ENCODE measurements at places on chromosomes 6 and 20. TPM values are rescaled to one million over a fixed set of nuclear protein-coding genes. Genes with fewer than 3 reads are reported as not detected.
A peak's percentile ranks its signal among the peaks of the same experiment; 100 is the strongest.

- DNase-seq: no peak
These were observed 16.1 kb upstream of the ZNF217 start for GRCh38 chr20:53609491-53610445.

DNA sequence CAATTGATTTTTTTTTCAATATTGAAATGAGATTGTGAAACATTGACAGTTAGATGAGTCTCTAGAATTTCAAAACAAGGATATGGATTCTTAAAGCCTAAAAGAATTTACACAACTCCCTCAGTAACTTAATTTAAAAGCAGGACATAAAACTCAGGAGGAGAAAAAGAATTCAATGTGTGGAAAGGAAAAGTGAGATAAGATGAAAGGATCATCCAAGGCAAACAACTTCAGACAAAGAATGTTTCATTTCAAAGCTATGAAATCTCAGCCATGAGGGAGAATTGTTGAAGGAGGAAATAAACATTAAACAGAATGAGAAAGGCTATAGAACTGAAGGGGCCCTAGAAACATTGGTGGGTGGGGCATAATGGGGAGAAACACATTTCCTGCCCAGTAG is 191.7 kb upstream of the NOX3 start:
- DNase-seq: no peak

DNA sequence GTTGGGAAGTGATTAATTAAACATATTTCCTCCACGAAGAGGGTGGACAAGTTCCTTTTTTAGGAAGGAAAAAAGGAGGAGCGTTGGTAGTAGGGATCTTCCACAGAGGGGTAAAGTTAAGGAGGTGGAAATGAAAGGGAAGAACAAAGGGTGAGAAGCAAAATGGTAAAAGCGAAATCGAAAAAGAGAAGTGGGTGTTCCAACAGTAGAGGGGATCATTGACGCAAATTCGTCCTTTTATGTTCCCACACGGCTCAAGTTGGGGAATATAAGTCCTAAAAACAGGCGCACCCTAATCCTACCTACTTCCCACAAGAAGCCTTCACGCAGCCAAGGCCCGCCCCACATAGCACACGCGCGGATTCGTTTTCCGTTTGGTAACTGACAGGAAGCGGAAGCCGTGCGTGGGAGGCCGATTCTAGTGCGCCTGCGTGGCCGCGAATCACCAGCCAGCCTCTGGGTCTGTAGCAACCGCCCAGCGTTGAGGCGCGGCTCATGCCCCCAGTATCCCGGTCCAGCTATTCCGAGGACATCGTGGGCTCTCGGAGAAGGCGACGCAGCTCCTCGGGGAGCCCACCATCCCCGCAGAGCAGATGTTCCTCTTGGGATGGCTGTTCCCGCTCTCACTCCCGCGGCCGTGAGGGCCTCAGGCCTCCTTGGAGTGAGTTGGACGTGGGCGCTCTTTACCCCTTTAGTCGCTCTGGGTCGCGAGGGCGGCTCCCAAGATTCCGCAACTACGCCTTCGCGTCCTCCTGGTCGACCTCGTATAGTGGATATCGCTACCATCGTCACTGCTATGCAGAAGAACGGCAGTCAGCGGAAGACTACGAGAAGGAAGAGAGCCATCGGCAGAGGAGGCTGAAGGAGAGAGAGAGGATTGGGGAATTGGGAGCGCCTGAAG is at the start of gene NKAPL:
Gene NKAPL, plus strand, starts transcription at position 421 of the 901 bp plus-strand sequence. Its CDS starts 75 bp downstream, at position 496.
- DNase-seq: peak; percentile 28

DNA sequence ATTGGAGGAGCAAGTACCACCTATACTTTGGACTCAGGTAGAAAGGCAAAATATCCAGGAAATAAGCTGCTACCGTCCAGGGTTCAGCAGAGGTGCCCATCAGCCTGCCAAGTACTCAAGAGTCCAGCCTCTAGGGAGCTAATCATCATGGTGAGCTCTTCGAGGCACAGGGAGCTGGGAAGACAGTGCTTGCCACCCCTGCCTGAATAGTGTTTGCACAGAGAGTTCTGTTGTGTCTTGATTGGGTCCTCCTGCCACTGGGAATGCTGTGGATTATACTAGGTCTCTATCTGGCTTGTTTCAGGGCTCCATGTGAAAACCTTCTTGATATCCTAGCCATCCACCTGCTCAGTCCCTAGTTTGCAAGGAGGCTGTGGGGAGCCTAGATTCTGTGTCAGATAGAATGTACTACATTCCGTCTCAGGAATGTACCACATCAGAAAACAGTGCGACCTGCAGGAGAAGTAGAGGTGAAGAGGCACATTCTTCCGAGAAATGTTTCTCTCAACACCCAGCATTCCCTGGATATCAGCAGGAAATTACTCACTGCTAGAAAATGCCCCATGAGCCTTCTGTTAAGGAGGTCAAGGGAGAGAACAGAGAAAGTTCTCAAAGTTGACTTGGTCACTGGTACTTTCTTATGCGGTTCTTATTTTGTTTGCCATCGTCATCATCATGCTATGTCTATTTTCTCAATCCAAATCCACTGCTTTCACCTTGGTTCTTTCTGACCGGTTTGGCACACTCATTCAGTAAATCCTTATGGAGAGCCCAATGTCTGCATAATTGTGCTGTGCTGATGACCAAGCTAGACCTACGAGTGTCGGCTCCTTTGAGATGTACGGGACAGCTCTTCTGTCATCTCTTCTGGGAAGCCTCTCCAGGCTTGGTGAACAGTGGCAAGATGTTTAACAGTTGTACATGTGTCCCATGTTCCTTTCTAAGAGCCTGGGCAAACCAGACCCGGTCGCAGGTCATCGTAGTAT is 30.7 kb downstream of the PTPN1 start:
- peak; percentile 80 for DNase-seq

- no peak for DNase-seq
These were observed 368.7 kb downstream of the HAO1 start for GRCh38 chr20:7571521-7572055.

GRCh38 chr20:6347916-6348315 is 225.1 kb upstream of the FERMT1 start:
- no peak for DNase-seq

DNA sequence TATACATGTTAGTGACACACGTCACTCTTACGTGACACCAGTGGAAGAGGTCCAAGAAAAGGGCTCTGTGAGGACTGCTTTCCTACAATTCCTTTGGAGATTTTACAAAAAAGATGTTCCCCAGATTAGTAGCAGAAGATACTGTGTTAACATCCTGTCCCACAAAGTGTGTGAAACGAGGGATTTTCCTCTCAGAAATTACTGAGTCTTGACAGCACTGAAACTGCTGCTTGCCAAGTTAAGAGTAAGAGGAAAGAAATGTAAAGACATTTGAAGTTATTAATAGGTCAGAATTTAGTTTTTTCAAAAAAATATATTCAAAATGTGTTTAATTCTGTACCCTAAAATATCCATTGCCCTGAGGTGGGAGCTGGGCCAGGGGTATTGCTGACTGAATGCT is 58.8 kb upstream of the MAP7 start:
- DNase-seq: no peak

DNA sequence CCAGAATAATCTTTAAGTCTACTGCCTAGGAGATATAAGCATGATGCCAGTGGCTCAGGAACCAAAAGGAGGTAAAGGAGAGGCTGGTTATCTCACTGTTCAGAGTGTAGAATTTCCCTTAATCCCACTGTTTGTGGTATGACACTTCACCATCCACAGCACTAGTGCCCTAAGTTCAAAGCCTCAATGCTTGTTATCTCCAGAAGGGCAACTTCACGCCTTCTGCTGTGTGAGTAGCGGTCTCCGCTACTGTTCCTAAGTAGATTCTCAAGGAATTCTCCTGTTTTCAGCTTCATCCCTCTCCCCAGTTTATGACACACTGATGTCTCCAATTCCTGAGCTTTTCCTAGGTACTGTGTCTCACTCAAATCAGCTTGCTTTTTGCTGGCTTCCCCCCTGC is 13.7 kb upstream of the SNPH start:
- DNase-seq: no peak

DNA sequence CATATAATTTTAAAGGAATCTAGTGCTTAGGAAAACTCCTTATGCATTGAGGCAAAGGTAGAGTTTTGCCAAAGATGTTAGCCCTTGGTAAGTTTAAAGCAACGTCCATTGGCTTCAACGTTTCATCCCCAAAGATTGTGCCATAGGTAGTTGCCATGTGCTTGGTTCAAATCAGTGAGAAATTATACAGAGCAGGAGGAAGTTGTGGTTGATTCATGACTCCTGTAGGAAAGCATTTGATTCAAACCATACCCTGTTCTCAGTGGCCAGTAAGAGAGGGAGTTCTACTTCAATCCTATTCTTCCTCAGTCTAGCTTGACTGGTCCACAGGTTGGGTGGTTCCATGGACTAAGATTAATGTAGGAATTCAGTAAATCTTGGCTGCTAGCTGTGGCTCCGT is 535.6 kb downstream of the QKI start:
- no peak for DNase-seq

- DNase-seq: no peak
These were observed 18.8 kb downstream of the ZFAND3 start for GRCh38 chr6:37838219-37838921.

DNA sequence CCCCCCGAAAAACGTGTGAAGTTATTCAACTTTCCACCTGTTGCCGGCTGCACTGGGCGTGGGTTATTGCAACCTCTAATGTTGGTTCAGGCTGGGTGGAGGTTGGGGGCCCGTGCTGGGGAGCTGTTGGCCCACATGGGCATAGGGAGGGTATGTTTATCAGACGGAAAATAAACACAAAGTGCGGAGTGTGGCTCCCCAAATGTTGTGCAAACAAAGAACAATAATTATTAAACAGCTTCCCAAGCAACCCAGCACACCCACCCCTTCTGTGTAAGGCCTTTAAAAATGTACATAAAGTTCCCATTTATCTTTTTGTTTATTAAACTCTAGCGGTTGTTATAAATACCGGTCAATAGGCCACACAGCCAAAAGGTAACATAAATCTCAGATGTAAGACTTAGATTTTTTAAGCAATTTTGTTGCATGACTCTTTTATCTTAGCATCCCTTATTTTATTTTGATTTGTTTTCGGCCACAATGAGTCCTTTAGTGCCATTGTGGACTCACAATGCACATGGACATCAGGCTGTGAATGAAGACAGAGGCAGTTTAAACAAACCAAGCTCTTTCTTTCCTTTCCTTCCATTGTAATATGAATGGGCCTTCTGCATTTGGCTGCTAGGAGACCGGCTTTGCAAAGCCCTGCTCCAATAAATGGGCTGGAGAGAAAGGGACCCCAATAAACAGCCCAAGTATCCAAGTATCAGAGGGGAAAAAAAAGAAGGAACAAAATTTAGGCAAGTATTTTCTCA is 6.9 kb upstream of the DLL1 start:
- peak; percentile 16 for DNase-seq

DNA sequence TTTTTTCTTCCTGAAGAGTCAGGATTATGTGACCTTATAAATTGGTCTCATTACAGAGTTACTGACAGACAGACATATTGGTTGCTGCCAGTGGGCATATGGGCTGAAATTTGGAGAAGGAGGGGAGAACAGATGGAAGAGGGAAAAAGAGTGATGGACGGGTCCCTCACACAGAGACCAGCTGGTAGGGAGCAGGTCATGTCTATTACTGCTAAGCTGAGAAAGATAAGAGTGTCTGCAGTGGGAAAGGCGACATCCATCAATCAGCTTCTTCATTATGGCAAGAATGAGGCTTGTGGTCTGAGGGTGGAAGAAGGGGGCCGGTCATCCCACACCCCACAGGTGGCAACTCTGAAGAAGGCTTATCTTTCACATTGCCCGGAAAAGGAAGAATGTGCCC is 353.8 kb upstream of the RSPO3 start:
- no peak for DNase-seq

DNA sequence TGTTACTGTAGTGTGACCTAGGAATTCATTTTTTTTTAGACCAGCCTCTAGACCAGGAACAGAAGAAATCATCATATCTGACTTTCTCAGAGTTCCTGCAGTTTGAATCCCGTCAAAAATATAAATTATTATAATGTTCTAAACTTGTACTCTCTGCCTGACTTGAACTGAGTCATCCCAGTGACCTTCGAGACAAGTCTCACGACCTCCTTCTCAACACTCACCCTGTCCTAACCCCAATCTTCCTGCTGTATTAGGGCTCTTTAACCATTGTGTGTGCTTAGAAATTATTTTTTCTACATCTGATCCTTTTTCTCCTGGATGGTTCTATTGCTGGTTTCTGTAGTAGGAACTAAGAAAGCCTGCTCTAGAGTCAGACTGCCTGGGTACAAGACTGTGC is 21.5 kb downstream of the ADGRF5 start:
- no peak for DNase-seq

DNA sequence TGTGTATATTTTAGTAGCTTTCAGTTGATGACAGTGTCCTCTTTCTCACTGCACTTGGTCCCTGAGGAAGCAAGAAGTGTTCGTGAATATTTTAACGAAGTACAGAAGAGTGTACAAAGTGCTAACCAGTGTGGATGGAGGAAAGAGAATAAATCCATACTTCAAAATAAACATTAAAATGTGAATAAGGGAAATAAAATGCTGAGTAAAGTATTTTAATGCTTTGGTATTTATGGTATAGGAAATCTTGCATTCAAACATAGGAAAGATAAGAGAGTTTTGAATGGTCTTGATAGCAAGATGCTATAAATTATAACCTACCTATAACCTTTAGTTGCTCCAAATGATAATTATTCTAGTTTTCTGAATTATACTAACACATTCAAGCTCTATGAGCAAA is 493.4 kb upstream of the EYS start:
- DNase-seq: no peak

GRCh38 chr6:160238278-160238711 is 20.3 kb downstream of the SLC22A2 start:
- DNase-seq: no peak

DNA sequence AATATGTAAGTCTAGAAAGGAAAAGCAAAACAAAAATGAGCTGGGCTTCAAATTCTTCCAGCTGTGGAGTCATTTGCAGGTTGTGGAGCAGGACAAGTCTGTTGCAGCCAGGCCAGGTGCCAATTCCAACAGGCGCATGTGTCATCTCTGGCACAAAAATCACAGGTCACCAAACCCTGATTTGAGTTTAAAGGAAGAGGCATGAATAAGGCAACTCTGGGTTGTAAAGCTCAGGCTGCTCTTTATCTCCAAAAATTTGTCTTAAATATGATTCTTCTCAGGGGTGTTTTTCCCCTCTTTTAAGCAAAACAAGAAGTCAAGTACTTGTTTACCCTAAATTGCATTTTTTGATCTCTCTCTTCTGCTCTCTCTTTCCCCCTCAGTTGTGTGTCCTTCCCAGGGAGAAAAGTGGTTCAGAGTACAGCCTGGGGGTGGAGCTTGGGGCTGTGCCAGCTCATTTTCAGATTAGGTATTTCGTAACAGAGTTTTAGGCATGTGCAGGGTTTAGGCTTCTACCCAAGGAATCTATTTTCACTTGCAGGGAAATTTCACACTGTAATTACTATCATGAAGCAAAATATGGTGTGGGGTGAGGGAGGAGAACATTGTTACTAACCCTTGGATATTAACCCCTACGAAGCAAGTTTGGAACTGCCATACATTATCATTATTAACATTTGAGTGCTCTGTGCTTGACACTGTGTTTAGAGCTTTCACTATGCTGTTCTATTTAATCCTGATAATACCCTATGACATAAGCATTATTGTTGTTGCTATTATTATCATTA is 8.3 kb upstream of the NCOA3 start:
- peak; percentile 90 for DNase-seq

KCNK16 gene
- total RNA-seq: not detected

DZANK1 gene
- 1.3 TPM for total RNA-seq

ADGRB3 gene
- 4.4 TPM for total RNA-seq

CAPN11 gene
- 0.43 TPM for total RNA-seq

EMILIN3 gene
- 0.53 TPM for total RNA-seq

All from ascending aorta (tissue), 2 donors.